Activated CD8-positive, alpha-beta memory T cell treated with anti-CD3 and anti-CD28 coated beads, Interleukin-2, amount 10 ng/mL, durations not matched to agents 7 days and 5 days (primary cell): ENCODE measurements at places on chromosomes 6 and 20.
A peak's percentile ranks its signal among the peaks of the same experiment; 100 is the strongest.

DNA sequence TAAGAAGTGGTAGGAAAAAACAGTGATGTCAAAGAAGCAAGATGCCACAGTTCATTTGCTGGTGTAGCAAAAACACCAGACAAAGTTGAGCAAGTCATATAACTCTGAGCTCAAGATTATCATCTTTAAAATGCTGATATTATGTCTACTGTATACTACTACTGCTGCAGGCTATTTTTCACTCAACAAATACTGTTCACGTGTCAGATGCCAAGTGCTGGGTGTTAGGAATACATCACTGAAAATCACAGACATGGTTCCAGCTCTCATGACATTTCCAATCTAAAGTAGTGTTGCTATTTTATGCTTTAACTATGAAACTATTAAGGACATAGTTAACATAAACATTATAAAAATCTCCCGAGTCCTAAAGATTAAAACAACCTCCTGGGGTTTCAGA, 163.0 kb downstream of the NKAIN2 start:
- no peaks in the 10 kb centered on the region for H3K27me3 ChIP-seq
- no peaks in the 10 kb centered on the region for H3K4me1 ChIP-seq
- DNase-seq, result no peak
- no peaks in the 10 kb centered on the region for H3K36me3 ChIP-seq
- H3K27ac ChIP-seq, result no peak overlapping the region
- H3K4me3 ChIP-seq, result no peak overlapping the region

- no peak overlapping the region for H3K4me3 ChIP-seq
These were observed 8.2 kb upstream of the CD93 start for GRCh38 chr20:23094213-23094896.

DNA sequence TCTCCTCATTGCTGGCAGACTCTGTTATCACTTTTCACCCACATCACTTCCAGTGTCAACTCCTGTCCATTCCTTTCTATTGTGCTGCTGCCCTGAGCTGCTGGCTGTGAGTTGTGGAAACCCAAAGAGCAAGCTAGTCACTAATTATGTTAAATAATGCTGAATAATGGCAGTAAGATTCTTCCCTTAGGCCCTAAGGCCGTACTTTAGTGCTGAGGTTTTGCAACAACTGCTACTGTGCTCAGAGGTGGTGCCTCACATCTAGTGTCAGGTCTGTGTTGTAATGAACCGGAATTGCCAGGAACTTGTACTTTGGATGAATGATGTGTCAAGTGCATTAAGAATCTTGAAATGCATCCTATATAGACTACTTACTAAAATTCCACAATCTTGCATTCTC, 372.2 kb upstream of the RNF217 start:
- H3K27me3 ChIP-seq, result no peaks in the 10 kb centered on the region
- H3K36me3 ChIP-seq, result no peaks in the 10 kb centered on the region
- DNase-seq, result no peak

GRCh38 chr20:6719369-6719721, 48.1 kb upstream of the BMP2 start:
- H3K27me3 ChIP-seq, result no peaks in the 10 kb centered on the region
- no peaks in the 10 kb centered on the region for H3K4me1 ChIP-seq
- H3K4me3 ChIP-seq, result no peak overlapping the region
- no peaks in the 10 kb centered on the region for H3K36me3 ChIP-seq

GRCh38 chr20:15375836-15376235, 1038.4 kb upstream of the FLRT3 start:
- H3K27me3 ChIP-seq, result no peaks in the 10 kb centered on the region
- no peak overlapping the region for H3K4me3 ChIP-seq
- H3K36me3 ChIP-seq, result no peaks in the 10 kb centered on the region
- H3K4me1 ChIP-seq, result no peaks in the 10 kb centered on the region
- H3K27ac ChIP-seq, result no peak overlapping the region

DNA sequence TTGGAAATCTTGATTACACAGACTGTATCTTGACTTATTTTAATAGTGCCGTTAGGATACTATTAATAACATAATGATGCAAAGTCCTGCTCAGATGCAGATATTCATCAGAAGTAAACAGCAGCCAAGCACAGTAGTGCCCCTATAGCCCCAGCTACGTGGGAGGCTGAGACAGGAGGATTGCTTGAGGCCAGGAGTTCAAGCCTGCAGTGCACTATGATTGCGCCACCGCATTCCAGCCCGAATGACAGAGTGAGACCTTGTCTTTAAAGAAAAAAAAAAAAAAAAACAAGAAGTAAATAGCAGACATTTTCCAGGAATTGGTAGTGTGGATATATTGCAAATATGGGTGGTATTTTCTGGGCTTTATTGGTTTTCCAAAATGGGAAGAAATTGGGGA, 61.8 kb downstream of the TULP4 start:
- no peaks in the 10 kb centered on the region for H3K27me3 ChIP-seq
- H3K4me3 ChIP-seq, result no peak overlapping the region
- no peak for DNase-seq
- H3K4me1 ChIP-seq, result no peaks in the 10 kb centered on the region

DNA sequence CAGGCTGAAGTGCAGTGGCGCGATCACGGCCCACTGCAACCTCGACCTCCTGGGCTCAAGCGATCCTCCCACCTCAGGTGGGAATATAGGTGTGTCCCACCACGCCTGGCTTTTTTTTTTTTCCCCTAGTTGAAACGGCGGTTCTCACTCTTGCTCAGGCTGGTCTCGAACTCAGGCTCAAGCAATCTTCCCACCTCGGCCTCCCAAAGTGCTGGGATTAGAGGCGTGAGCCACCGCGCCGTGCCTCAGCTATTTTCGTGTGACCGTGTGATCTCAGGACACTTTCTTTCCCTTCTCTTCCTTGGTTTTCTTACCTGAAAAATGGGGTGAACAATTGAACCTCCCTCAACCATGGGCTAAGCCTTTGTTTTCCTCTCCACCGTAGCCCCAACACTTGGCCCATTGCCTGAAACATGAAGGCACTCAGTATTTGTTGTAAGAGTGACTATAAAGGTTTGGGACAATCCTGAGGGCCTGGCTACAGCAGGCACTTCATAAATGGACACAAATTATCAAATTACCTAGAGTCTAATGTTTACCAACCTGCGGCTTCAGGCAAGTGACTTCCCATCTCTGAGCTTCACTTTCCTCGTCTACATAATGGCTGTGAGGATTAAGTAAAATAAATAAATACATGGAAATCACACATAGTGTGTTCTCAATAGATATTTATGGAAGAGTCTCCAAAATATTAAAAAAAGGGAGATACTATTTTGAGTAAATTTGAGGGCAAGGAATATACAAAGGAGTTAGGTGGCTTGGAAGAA, 31.4 kb upstream of the ID1 start:
- H3K27me3 ChIP-seq, result peaks cover 13% of the 10 kb centered on the region
- peaks cover 20% of the 10 kb centered on the region for H3K4me1 ChIP-seq
- peak overlapping the region; percentile 80 for H3K4me3 ChIP-seq

DNA sequence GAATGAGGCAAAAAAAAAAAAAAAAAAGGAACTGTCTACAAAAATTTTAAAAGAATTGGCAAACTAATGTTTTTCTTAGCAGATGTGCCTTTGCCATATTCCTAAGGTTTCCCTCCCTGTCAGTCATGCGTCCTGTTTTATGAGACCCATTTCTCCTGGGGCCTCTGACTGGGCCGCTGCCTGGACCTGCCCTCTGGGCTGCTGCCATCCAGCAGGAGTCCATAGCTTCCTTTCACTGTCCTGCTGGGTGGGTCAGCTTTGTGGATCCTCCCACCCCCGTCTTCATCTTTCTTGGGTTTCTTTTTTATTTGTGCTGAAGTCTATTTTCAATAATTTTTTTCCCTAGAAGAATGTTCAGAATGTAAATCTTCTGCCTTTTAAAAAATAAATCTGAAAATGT, 110.8 kb upstream of the SCP2D1 start:
- no peaks in the 10 kb centered on the region for H3K4me1 ChIP-seq
- no peak overlapping the region for H3K27ac ChIP-seq
- no peak for DNase-seq
- H3K4me3 ChIP-seq, result no peak overlapping the region

DNA sequence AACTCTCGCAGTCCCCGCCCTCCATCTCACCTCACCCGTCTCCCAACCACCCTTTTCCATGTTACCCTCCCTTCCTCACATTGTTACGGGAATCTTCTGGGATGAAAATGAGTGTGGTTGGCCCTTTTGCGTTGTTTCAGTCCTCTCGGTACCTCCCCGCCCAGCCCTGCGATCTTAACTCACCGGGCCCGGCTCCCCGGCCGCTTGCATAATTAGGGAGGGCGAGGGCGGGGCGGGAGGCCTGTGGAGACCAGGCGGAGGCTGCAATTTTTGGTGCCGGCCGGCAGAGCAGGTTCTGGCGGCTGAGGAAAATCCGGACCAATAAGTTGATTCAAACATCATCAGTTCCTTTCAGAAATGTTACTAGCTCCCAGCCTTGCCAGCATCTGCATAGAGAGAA, 25.2 kb downstream of the TFAP2B start:
- no peak overlapping the region for H3K27ac ChIP-seq
- peaks cover 87% of the 10 kb centered on the region for H3K27me3 ChIP-seq
- H3K4me1 ChIP-seq, result no peaks in the 10 kb centered on the region
- H3K36me3 ChIP-seq, result no peaks in the 10 kb centered on the region
- DNase-seq, result no peak

- H3K4me1 ChIP-seq, result peaks cover 10% of the 10 kb centered on the region
- peaks cover 61% of the 10 kb centered on the region for H3K27me3 ChIP-seq
- H3K27ac ChIP-seq, result no peak overlapping the region
- H3K36me3 ChIP-seq, result no peaks in the 10 kb centered on the region
- no peak overlapping the region for H3K4me3 ChIP-seq
- no peak for DNase-seq
These were observed 123.1 kb downstream of the MRPL14 start for GRCh38 chr6:44004136-44004535.

DNA sequence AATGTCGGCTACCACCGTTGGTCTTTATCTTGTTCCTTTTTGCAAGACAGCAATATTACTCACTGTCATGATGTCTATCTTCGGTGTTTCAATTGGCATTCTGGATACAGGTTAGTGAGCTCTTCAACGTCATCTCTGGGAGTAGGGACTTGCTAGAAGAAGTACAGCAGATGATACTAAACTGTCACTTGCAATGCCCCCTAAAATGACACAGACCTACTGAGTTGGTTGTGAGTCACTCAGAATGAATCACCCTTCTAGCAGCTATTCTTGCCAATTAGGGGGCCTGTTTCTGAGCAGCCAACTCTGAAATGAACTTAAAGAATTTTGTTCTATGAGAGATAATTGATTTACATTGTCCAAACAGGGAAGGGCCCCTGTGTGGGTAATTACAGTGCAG, 176.5 kb downstream of the SLC16A10 start:
- peaks cover 41% of the 10 kb centered on the region for H3K36me3 ChIP-seq
- H3K27ac ChIP-seq, result peak overlapping the region; percentile 5
- no peak for DNase-seq
- H3K4me1 ChIP-seq, result peaks cover 31% of the 10 kb centered on the region
- no peaks in the 10 kb centered on the region for H3K27me3 ChIP-seq

GRCh38 chr20:48375804-48376203, 452.0 kb downstream of the PREX1 start:
- no peaks in the 10 kb centered on the region for H3K36me3 ChIP-seq
- DNase-seq, result no peak
- H3K4me1 ChIP-seq, result no peaks in the 10 kb centered on the region
- no peak overlapping the region for H3K4me3 ChIP-seq
- peaks cover 22% of the 10 kb centered on the region for H3K27me3 ChIP-seq

DNA sequence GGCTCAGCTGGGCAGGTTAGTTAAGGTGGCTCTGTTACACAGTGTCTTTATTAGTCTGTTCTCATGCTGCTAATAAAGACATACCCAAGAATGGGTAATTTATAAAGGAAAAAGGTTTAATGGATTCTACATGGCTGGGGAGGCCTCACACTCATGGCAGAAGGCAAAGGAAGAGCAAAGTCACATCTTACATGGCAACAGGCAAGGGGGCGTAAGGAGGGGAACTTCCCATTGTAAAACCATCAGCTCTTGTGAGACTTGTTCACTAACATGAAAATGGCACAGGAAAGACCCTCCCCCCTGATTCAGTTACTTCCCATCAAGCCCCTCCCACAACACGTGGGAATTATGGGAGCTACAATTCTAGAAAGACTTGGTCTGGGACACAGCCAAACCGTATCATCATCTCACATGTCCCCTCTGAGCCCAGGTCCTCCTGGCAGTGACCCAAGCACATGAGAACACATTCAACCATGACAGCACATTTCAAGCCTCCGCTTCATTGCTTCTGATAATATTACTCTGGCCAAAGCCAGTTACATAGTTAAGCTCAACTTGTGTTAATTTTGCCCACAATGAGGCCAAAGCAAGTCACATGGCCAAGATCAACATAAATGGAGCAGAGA, 383.9 kb downstream of the PLCB1 start:
- no peak for DNase-seq
- H3K27me3 ChIP-seq, result no peaks in the 10 kb centered on the region
- H3K4me3 ChIP-seq, result no peak overlapping the region
- H3K36me3 ChIP-seq, result no peaks in the 10 kb centered on the region
- no peak overlapping the region for H3K27ac ChIP-seq

- peaks cover 54% of the 10 kb centered on the region for H3K4me1 ChIP-seq
- peaks cover 74% of the 10 kb centered on the region for H3K36me3 ChIP-seq
- H3K27ac ChIP-seq, result peak overlapping the region; percentile 86
- peak overlapping the region; percentile 20 for H3K4me3 ChIP-seq
- H3K27me3 ChIP-seq, result no peaks in the 10 kb centered on the region
These were observed 121.5 kb upstream of the NEDD9 start for GRCh38 chr6:11353921-11354389.

- H3K36me3 ChIP-seq, result peaks cover 2% of the 10 kb centered on the region
- no peak for DNase-seq
- no peak overlapping the region for H3K27ac ChIP-seq
- H3K27me3 ChIP-seq, result no peaks in the 10 kb centered on the region
- H3K4me1 ChIP-seq, result peaks cover 13% of the 10 kb centered on the region
- H3K4me3 ChIP-seq, result no peak overlapping the region
These were observed 128.0 kb downstream of the UST start for GRCh38 chr6:148874698-148875293.

- no peaks in the 10 kb centered on the region for H3K4me1 ChIP-seq
- no peak for DNase-seq
- H3K36me3 ChIP-seq, result no peaks in the 10 kb centered on the region
- no peak overlapping the region for H3K27ac ChIP-seq
- H3K27me3 ChIP-seq, result peaks cover 58% of the 10 kb centered on the region
These were observed 46.3 kb downstream of the UNC5CL start for GRCh38 chr6:40992746-40993145.

DNA sequence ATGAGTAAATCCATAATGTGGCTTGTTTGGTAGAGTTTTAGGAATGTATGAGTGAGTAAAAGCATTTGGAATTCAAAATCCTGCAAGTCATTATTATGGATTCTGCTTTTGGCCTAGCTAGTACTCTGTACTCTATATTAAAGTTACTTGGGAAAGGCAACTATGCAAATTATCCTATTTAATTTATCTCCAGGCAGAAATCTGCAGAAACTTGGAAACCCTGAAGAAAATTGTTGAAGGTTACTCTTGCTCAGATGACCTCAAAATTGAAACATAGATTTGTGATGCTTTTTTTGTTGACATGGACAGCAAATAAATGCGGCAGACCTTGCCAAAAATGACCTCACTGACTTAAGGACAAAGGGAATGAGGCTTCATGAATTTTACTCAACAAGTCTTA, 477.1 kb upstream of the EYS start:
- no peak overlapping the region for H3K4me3 ChIP-seq
- no peak overlapping the region for H3K27ac ChIP-seq
- H3K36me3 ChIP-seq, result no peaks in the 10 kb centered on the region
- no peaks in the 10 kb centered on the region for H3K27me3 ChIP-seq
- no peaks in the 10 kb centered on the region for H3K4me1 ChIP-seq
- no peak for DNase-seq
